ENCODE measurements at places on chromosomes 13 and 19.
A peak's percentile ranks its signal among the peaks of the same experiment; 100 is the strongest.

GRCh38 chr19:21593502-21593901 lies 88.1 kb downstream of the ZNF429 start:
- no peak for DNase-seq

DNA sequence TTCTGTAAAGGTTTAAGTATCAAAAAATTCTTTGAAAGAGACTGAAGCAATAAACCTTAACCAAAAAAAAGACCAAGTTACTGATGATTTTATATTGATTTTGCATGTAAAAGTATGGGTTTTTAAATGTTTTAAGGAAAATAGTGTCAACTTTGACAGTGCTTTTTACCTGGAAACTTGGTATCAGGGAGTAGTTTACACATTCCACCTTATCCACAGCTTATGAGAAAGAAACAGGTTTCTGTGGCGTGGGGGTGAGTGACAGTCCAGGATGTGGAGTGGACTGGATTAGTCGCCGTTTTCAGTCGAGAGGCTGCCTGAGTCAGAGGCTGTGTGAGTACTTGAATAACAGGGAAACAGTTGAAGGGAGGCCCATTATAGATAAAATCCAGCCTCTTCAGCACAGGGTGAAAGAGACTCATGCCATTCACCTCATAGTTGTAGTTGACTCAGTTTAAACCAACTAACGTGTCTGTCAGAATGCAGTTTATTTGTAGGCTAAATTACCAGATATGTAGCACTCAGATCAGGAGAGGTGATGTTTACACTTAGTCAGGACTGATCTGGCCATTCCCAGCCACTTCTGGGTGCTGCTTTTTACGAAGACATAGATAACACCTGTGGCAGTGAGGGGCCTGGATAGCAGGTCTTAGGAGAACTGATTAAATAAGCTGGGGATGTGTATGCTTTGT lies 595 bp upstream of the GPR183 start:
- DNase-seq = no peak

- no peak for DNase-seq
Measured at GRCh38 chr13:77827332-77827731, 91.3 kb downstream of the EDNRB start.

DNA sequence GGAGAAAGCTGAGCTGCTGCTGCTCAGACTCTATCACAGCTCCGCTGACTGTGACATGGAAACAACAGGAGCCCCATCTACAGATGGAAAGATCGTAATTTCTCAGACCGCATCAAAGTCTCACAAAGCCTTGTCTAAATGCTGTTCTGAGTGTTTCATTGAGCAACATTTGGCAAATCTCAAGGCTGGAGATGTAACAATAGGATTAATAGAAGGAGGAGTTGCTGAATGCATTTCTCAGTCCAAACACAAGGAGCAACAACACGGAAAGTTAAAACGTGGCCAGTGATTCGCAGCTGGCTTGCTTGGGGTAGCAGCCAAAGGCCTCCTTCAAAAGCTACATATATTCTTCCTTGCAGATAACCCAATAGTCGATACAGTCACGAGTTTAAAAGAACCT lies 55.7 kb downstream of the MRPL57 start:
- no peak for DNase-seq

- DNase-seq = no peak
Measured at GRCh38 chr13:50577806-50578205, 265.7 kb downstream of the DLEU7 start.

DNA sequence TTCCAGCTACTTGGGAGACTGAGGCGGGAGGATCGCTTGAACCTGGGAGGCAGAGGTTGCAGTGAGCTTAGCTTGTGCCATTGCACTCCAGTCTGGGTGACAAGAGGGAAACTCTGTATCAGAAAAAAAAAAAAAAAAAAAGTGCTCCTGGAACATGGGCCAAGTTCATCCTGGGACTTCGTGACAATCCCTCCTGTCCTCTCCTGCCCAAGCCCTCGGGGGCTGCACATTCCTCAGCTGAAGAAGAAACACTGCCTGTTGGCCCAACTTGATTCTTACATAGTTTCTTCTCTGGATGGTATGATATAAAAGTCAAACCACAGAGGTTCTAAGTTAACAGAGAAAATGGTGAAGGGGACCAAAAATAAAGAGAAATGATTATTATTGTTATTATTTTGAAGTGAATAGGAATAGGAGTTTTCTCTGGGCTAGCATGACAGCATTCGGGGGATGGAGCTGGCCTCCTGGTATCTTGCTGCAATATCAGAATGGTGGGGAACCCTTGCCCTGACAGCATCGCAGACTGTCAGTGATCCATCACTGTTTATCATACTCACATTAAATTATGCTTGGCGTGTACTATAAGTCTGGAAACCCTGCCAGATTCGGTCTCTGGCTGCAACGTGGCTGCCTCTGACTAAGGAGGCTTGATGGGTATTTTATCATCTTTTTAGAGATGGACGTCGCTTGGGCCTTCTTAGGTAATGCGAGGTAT lies 113.7 kb upstream of the OXGR1 start:
- DNase-seq = peak; percentile 42

DNA sequence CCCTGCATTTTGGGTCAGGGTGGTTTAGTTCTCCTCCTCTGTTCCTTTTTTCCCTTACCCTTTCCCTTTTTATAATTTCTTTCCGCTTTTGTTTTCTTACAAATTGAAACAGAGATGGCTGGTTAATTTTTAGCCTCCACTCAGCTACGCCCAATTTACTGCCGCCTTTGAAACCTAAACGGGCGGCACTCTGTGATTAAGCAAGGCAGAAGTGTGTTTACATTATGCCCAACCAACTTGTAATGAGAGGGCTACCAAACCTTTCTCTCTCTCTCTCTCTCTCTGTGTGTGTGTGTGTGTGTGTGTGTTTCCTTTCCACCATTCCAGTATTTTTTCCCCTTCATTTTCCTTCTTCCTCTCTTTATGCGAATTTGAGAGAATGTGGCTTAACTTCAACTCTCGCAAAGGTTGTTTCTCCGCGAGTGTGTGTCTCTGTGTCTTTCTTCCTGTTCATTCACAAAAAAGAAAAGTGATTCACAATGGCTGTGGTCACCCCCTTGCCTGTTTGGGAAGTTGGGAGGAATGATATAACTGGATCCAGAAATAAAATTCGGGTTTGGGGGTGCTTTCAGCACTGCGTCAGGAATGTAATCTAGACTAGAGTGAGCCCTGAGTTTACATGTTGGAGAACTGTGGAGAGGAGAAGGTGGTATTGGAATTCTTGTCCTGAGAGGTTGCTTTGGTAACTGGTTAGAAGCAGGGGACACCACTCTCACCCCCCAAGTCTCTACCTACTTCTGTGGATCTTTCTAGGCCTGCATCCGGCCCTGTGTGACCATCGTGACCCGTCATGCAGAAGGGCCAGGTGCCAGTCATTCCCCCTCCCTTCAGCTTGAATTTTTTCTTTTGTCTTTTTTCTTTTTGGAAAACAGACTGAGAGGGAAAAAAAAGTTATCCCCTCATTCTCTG lies 31.4 kb downstream of the NFIX start:
- DNase-seq = no peak

DNA sequence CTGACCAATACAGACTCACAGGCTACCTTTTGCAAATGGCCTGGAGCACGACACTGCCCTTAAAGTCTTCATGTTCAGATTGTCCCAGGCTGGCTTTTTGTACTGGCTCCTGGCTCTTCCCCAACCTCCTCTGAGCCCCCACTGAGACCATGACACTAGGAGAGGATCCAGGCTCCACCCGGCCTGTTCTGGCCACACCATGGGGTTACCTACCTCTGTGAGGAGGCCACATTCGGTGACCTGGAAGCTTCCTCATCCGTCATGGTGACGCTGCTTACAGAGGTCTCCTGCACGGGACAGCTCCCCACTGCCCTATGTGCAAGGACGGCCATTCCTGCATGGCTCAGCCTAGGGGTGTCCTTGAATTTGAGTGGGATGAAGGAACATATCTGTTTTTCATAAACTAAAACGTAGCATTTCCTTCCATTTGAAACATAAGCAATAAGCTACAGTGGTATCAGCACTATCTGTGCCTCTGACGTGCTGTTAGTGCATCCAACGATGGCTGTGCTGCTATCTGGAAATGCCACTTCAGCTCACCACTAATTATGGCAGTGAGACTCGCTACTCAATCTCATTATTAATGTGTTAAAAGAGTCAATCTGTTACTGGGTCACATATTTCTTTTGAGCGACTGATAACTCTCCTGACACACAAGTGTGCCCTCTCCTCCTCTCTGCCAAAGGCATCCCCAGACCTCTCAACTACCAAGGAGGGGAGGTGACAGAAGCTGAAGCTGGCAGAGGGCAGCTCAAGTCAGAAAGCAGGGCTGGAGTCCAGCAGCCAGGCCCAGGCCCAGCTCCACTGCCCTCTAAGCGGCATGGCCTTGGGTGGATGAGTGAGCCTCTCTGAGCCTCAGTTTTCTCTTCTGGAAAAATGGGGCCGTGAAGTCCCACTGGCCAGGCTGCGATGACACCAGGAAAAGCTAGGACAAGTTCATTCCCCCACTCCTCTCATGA lies 29.6 kb downstream of the ELL start:
- DNase-seq = no peak

GRCh38 chr13:44726778-44727177 lies 150.6 kb upstream of the TSC22D1 start:
- DNase-seq = no peak

GRCh38 chr13:107066355-107066754 lies 498.4 kb upstream of the ARGLU1 start:
- DNase-seq = no peak

DNA sequence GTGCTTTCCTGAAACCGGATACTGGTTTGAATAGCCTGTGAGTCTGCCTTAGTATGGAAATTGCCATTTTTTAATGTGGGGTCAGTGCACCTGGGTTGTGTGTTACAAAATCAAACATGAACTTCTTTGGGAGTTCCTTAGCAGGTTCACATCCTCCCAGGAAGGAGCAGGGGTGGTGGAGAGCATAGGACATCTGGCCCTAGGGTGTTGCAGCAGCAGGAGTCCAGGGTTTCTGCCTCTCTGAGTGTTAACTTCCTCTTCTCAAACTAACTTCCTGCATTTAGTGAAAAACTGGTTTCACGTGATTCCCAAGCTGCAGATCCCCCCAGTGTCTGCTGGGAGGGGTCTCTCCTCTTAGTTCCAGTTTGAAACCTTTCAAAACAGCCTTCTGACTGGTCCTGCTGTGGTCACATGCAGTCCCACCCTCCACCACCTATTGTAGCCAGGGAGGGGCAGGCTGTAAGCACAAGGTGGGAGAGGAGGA lies 7.2 kb downstream of the RNASEH2B start:
- DNase-seq = no peak

DNA sequence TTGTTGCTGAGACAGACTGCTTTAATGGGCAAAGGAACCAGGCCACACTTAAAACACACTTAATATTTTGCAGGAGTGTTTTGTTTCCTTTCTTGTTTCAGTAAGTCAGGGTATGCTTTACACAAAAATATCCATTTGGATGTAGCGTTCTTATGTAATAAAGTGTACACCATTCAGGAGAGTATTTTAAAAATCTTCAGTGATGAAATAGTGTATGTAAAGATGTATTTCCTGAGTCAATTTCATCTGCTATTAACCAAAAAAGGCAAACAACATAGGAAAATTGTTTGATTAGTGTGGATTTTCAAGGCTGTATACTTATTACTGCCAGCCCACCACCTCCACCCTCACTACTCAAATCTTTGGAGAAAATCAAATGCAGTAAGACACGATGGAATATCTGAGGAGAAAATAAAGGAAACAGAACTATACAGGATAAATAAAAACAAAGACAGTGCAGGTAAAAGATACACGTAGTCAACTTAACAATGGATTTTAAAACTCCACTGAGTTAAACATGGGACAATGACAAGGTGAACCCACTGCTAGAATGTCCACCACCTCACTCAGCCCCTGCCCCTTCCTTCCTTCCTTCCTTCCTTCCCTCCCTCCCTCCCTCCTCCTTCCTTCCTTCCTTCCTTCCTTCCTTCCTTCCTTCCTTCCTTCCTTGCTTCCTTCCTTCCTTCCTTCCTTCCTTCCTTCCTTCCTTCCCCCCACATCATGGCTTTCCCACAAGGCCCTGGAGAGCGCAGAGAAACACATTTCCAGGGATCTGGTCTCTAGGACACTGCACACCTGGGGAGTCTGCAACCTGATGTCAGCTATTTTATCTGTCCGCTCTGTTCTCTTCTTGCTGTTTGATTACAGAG lies 360.3 kb downstream of the IRS2 start:
- no peak for DNase-seq

- no peak for DNase-seq
Measured at GRCh38 chr13:59543418-59543817, 620.3 kb downstream of the DIAPH3 start.

DNA sequence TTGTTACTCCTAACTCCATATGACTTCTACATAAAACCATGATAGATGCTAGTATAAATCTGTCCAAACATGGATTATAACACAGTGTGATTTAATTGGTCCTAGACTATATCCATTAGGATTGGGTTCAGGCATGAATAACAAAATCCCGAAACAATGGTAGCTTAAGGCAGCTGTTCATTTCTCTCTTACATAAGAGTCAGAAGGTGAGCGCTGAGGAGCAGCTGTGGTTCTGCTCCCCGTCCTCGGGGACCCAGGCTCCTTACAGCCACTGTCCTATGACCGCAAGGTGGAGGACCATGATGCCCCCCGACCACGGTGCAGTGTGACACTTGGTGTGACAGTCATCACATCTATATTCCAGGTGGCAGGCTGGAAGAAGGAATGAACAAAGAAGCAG lies 145.8 kb downstream of the SLC7A1 start:
- DNase-seq = no peak

DNA sequence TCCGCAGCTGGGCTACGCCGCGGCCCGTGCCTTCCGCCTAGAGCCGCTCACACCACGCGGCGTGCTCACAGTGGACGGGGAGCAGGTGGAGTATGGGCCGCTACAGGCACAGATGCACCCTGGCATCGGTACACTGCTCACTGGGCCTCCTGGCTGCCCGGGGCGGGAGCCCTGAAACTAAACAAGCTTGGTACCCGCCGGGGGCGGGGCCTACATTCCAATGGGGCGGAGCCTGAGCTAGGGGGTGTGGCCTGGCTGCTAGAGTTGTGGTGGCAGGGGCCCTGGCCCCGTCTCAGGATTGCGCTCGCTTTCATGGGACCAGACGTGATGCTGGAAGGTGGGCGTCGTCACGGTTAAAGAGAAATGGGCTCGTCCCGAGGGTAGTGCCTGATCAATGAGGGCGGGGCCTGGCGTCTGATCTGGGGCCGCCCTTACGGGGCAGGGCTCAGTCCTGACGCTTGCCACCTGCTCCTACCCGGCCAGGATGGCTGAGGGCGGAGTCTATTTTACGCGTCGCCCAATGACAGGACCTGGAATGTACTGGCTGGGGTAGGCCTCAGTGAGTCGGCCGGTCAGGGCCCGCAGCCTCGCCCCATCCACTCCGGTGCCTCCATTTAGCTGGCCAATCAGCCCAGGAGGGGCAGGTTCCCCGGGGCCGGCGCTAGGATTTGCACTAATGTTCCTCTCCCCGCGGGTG lies 7.4 kb downstream of the DBP start:
- DNase-seq = peak; percentile 71

DNA sequence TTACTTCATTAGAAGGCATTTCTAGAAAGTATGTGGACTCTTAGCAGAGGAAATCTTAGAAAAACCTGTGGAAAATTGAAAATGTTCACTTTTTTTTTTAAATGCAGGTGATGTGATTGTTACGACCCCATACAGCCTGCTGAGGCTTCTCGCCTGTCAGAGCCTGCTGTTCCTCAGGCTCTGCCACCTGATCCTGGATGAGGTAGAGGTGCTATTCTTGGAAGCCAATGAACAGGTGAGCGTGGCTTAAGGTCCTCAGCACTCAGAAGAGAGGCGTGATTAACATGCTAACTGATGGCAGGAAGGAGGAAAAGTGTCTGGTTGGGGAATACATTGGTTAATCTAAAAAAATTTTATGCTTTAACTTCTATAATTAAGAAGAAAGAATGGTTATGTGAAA lies 71.4 kb downstream of the SLC7A9 start:
- DNase-seq = no peak

- peak; percentile 20 for DNase-seq
Measured at GRCh38 chr13:91647361-91647990, 249.1 kb downstream of the GPC5 start.

GRCh38 chr13:67101730-67102467 lies 128.2 kb downstream of the PCDH9 start:
- no peak for DNase-seq
